AG20443 (cell line): ENCODE measurements at places on chromosomes 2 and 18.
A peak's percentile ranks its signal among the peaks of the same experiment; 100 is the strongest.

DNA sequence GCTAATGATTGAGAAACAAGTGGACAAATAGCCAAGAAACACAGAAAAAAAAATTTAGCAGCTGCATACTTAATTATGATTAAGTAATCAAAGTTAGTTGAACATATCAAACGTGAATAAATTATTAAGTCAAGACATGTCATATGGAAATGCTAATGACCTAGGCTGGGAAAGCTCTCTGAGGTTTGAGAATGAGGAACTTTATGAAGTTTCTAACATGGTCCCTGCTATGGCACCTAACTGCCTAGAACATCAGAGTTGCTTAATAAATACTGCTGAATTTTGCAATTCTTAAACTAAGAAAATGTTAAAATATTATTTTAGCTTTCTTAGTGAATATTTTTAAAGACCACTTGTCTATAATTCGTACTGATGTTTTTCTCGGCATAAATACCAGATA is 99.8 kb downstream of the AFF3 start:
- DNase-seq, result no peak

DNA sequence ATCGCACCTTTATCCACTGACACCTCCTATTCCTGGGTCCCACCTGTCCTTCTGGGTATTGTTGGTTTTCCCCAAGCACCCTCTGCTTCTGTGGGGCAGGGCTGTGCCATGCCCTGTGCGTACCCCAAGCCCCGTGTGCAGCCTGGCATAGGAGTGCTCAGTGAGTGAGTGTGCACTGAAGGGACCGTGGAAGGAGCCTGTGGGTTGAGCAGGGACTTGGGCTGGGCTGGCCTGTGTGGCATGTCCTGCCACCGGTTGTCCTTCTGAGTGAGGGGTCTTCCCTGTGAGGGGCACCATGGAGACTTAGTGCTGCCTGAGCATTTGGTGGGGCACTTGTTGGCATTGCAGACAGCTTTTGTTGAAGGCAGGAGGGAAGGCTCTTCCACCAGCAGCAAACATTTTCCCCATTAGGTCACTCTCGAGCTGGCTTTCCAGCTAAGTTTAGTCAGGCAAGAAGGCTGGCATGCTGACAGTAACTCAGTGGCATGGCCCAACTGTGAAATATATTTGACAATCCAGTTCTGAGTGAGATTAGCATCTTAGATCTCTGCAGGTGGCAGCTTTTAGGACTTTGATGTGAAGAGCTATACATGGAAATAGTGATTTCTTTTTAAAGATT is 64.7 kb downstream of the LPIN1 start:
- peak; percentile 52 for DNase-seq

GRCh38 chr2:37560241-37560848 is 111.1 kb downstream of the CDC42EP3 start:
- no peak for DNase-seq

DNA sequence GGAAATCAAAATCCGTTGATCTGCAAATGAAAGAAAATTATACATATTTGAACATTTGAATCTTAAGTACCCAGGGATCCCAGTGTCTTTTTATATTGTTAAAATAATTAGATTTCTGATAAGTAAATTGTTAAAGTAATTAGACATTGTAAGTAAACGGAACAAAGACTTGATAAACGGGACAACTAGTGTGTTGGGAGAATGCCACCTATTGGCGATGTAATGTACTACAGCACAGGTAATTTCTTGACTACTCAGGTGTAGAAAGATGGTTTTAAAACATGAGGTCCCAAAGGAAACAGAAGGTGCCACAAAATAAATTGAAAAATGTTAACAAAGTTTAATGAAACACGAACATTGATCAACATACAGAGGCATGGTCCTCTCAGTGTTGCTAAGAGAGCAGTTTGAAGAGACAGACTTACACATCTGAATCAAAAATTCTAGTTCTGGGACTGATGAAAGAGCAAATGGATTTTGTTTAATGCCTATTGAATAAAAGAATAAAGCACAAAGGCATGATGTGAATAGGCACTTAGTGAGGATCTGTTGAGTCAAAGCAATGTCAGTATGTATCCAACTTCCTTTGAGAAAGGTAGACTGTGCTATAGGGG is 103.4 kb upstream of the RASGRP3 start:
- no peak for DNase-seq

GRCh38 chr18:12327510-12328178 is 19.6 kb downstream of the TUBB6 start:
- peak; percentile 90 for DNase-seq

DNA sequence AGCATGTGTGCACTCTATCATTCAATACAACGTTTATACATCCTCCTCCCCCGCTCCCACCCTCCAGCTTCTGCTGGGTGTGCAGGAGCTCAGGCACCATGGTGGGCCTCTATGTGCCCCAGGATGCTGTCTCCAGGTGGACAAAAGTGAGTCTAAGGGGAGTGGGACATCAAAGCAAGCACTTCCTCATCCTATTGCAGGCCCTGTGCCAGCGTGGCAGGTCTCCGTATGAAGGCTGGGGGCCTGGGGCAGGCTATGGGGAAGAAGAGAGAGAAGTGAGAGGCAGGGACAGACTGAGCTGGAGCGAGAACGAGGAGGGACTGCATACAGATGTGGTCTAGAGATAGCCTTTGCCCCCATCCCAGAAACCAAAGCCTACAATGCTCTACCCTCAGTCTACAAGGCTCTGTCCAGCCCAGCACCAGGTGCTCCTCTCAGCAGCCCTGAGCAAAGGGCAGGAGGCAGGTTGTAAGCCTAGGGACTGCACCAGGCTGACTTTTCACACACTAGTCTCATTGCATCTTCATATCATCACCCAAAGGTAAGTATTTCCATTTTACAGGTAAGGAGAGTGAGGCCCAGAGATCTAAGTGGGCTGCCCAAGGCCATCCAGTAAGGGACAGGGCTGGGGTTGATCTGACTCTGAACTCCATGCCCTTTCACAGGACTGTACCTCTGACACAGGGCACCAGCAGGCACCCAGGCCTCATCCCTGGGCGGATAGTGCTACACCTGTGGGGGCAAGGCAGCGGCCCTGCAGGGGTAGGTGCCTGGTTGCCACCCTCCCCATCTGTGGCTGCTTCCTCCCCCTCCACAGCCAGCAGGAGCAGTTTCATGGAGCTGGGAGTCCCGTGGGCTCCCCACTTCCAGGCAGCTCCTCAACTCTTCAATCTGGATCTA is 14.0 kb upstream of the ARID5A start:
- DNase-seq, result no peak

DNA sequence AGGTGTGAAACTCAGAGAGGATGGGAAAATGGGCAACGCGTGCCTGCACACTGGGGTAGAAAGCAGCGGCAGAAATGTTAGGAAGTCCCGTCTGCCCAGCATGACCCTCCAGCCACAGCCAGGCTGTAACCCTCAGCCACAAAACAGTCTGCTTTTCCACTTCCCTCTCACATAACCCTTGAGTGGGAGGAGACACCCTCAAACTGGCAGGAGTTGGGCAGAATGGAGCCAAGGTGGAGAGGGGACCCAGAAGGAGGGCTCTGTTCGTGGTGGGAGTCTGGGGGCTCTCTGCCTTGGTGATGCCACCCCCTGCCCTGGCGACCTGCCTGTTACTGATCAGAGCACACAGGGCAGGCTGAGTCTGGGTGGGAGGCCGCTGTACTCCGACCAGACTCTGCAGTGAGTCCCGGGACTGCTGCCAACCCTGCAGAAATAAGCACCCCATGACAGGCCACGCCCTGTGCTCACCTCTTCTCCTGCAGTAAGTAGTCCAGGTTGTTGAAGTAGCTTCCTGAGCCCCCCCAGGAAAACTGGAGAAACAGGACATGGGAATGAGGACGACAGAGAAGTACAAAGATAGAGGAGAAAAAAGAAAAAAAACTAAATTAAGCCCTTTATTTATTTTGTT is 16.0 kb downstream of the FAM178B start:
- DNase-seq, result no peak
